Dermis blood vessel endothelial cell (primary cell): ENCODE measurements at places on chromosomes 5 and 9. TPM values are rescaled to one million over a fixed set of nuclear protein-coding genes. Genes with fewer than 3 reads are reported as not detected.

Gene HAPLN1
- under 0.01 TPM in 1 of 2 replicates, not detected in the other for total RNA-seq

Gene PCDHGA1
- 0.33 and 0.34 TPM in 2 replicates for total RNA-seq

Gene SLC25A25
- 34.1 and 64.7 TPM in 2 replicates for total RNA-seq

Gene IFNA2
- not detected in 2 replicates for total RNA-seq

Gene DEPDC1B
- 6.8 and 19.7 TPM in 2 replicates for total RNA-seq

Gene SPINK4
- not detected in 2 replicates for total RNA-seq

Gene APBA1
- 4.9 and 8.6 TPM in 2 replicates for total RNA-seq

Gene CTSL
- 335 and 345 TPM in 2 replicates for total RNA-seq

Gene FASTKD3
- 13.7 and 14.3 TPM in 2 replicates for total RNA-seq

Gene C8G
- total RNA-seq: 1.7 TPM in 1 of 2 replicates, not detected in the other

DNA sequence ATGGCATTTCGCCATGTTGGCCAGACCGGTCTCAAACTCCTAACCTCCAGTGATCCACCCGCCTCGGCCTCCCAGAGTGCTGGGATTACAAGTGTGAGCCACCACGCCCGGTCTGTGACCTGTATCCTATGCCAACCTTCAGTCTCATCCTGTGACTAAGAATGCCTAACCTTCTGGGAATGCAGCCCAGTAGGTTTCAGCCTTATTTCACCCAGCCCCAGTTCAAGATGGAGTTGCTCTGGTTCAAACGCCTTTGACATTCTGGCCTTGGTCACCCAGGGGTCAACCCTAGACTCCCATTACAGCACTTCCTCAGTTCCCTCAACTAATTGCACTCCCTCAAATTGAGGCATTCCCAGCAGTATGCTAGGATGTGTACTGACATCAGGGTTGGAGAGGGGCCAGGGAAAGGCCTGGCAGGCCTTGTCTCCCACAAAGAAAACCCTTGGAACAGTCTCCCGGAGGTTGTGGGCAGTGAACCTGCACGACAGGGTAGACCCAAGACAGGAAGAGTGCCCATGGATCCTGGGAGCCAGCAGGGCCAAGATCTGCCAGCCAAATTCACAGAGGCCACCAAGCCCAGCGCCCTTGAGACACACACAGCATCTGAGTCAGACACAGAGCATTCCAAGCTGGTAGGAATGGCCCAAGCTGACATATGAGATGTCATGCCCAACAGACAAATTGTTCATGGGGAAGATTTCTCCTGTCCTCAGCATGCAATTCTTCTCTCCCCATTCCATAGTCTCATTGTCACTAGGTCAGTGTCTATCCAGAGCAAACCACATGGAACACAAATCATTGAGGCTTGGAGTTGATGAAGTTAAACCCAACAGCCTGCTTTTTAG is 24.9 kb upstream of the SMU1 start:
- DNase-seq: peak; percentile 29

DNA sequence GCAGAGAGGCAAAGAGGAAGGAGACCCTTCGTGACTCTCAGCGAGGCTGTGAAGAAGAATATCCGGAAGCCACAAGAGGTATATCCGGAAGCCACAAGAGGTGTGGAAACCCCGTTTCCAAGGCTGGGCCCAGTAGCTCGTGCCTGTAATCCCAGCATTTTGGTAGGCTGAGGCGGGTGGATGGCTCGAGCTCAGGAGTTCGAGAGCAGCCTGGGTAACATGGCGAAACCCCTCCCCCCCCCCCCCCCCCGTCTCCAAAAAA is 612 bp upstream of the BBLN start:
- DNase-seq: no peak

DNA sequence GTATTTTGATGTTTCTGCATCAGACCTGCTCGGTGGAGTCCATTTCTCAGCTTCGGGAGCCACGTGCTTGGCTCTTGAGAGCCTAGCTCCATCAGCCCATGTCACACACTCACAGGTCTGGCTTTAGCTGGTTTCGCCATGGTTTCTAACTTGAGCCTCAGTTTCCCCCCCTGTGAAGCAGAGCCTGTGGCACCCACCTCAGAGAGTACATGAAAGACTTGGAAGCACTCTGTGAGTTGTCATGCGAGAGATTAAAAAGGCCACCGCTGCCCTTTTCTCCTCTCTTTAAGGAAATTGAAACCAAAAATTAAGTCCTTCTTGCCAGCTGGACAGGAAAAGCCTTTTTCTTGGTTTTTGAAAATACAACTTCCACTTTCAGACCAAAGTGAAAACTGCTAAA is 8.8 kb downstream of the TENT4A start:
- DNase-seq: no peak

- no peak for DNase-seq
Measured at GRCh38 chr5:111256128-111256527, 31.9 kb downstream of the CAMK4 start.

DNA sequence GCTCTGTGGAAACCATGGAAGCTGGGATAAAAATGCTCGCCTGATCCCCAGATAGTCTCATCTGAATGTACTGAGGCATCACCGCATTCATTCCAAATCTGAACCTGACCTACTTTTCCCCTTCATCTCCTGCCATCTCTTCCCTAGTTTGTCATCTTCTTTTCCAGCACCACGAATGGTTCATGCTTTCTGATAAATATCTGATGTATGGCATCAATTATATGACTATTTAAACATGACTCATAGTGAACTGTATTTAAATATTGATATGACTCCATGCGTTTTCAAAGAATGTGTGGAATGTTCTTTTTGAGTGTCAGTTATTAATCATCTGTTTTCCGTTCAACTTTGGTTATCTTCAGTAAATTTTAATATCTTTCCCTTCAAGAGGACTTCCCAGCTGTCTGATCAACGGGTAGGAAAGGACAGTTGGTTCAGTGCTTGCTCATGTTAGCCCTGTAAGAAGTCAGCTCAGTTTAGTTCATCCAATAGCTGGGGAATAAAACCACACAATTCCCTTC is 21.1 kb downstream of the BASP1 start:
- DNase-seq: peak; percentile 48

DNA sequence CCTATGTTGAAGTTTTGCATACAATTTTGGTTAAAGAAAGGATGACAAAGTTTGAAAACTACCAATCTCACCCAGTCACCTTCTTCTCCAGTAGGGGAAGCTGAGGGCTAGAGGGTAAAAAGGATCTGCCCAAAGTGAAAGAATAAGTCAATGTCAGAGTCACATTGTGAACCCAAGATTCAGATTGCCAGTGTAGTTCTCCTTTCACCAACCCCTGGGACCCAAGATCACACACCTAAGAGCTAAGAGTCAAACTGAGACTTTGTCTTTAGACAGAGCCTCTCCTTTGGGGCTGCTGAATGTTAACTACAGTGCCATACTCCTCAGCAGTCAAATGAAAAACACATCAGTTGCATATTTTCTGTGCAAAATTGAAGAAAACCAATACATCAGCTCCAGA is 210.6 kb downstream of the ATP10B start:
- no peak for DNase-seq

GRCh38 chr5:71996789-71997188 is 110.5 kb upstream of the MAP1B start:
- no peak for DNase-seq

DNA sequence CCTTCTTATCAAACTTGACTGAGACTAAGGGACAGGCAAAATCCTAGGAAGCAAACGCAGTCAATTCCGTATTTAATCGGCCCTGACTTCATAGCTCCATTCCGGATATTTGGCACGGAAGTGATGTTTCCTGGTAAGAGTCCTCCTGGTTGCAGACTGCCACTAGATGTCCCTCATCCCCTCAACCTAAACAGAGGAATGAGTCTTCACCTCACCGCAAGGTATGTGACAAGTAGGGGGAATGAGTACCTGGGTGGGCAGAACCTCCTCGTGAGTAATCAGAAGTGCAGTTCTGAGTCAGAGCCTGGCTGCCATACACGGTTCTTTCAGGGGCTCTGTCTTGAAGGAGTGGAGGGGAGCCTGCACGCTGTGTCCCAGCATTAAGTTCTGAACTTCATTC is 173.6 kb downstream of the MUSK start:
- no peak for DNase-seq

DNA sequence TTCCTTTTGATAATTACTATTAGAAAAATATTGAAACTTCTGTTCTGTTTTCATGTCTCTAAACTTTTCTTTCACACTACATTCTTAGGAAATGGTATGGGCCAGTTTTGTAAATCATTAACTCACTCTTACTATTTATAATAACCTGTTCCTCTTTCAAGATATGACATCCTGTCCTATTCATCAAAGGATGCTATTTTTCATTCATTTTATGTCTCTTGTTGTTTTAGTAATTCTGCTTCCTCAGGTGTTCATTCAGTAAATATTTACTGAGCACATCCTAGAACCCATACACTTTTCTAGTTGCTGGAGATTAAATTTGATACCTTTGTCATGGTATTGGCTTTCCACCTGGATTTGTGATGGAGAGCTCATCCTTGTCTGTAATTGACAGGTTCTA is 58.0 kb downstream of the GDA start:
- DNase-seq: no peak

- DNase-seq: no peak
Measured at GRCh38 chr5:107590686-107591085, 80.1 kb downstream of the EFNA5 start.

DNA sequence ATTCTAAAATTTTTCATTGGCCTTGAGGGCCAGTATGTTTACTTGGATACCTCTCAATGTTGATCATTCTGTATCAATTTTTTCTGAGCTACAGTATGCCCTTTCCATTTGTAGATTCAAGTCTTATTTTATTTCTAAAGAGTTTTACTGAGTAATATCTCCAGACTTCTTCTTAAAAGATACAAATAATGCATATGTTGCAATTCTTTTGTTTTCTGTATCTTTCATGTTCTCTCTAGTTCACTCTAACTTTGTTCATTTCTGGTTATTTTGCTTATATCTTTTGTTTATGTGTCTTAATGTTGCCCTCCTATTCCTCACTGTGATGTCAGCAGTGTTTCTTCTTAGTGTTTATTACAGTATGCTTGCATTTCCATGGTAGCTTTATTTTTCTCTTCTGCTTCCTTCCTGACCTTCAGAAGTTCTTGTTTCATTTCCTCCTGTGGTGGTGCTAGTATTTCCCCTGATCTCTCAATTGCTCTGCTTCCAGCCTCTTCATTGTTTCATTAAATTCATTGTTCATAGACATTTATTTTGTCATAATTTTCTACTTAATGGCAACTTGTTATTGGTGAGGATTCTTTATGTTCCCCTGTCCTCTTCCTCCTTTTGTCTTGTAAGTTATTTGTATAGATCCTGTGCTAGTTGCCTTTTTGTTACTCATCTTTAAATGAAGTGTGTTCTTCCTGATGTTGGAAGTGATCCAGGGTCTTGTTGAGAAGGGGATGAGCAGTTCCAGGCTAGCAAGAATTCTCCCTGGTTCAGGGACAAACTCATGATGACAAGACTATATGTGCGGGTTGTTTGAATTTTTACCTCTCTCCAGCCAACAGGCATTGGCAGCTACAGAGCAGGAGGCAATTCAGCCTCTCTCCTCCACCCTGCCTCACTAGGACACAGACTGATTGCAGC is 160.8 kb downstream of the DEPDC1B start:
- peak; percentile 13 for DNase-seq

DNA sequence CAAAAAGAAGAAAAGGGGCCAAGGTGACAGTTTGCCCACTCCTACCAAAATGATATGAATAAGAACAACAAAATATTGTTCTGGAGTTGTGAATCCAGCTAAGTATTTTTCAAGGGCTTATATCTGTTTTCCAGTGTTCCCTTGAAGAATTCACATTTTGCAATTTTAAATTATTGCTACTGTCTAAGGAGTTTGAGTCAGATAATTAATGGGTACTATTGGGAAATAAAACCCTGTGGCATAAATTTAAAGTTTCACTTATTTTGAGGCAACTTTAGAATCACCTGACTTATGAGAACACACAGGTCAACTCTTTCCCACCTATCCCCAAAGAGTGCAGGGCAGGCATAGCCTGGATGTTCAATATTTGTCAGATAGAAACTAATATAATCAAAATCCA is 188.0 kb upstream of the GHR start:
- DNase-seq: no peak

DNA sequence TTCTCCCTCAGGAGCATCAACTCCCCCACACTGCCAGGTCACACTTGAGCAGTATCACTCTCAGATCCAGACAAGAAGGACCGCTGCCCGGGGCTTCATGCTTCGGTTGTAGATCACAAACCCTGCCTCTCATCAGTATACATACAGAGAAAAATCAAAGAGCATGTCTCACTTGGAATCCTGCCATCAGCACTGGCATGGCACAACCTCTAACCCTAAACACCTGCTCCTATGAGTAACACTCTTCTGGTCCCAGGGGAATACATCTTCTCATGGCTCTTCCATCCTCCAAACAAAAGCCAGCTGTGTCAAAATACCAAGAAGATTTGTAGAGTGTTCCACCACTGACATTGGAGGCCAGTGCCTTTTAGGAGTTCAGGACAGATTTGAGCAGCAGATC is 84.8 kb upstream of the MIER3 start:
- DNase-seq: no peak

- DNase-seq: no peak
Measured at GRCh38 chr5:126070481-126070880, 352.7 kb upstream of the GRAMD2B start.

- peak; percentile 51 for DNase-seq
Measured at GRCh38 chr9:16202914-16203728, 650.3 kb downstream of the CCDC171 start.

- DNase-seq: no peak
Measured at GRCh38 chr5:150631326-150631701, 9.1 kb upstream of the SYNPO start.

DNA sequence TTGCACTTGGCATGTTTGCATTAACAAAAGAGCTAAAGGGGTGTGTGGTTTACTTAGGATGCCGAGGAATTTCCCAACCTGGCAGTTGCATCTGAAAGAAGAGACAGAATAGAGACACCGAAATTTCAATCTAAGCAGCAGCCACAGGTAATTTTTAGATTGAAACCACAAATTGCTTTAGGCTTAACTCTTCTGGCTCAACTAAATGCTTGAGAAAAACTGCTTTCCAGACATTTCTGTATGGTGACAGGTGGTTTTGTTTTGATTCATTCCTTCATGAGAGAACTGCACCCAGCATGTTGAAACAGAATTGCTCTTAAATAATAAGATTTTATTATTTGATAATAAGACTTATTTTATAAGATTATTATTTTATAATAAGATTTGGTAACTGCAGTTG is 21.5 kb downstream of the SECISBP2 start:
- DNase-seq: no peak

DNA sequence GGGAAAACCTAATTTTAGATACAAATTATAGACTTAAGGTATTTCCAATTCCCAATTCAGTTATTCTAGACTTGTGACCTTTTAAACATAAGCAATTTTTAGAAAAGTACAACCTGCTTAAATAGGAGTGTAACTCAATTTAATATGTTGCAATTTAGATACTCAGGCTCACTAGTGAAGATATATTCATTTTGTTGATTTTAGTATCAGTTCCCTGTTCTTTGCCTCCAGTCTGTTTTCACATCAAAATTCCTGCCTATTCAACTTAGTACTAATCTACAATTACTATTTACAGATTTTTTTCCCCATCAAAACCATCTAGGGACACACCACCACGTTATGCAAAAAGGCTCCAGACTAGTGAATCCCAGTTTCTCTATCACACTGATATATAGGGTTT is 30.4 kb downstream of the PWWP2A start:
- DNase-seq: no peak
